RKO (cell line): ENCODE measurements at places on chromosomes 6 and 20.

- DNase-seq = no peak
Observed at GRCh38 chr6:73081955-73082354, 143.3 kb downstream of the KHDC1L start.

GRCh38 chr6:156058356-156058755 lies 602.7 kb upstream of the NOX3 start:
- no peak for DNase-seq

GRCh38 chr20:50821257-50821921 lies 26.5 kb downstream of the BCAS4 start:
- no peak for DNase-seq

DNA sequence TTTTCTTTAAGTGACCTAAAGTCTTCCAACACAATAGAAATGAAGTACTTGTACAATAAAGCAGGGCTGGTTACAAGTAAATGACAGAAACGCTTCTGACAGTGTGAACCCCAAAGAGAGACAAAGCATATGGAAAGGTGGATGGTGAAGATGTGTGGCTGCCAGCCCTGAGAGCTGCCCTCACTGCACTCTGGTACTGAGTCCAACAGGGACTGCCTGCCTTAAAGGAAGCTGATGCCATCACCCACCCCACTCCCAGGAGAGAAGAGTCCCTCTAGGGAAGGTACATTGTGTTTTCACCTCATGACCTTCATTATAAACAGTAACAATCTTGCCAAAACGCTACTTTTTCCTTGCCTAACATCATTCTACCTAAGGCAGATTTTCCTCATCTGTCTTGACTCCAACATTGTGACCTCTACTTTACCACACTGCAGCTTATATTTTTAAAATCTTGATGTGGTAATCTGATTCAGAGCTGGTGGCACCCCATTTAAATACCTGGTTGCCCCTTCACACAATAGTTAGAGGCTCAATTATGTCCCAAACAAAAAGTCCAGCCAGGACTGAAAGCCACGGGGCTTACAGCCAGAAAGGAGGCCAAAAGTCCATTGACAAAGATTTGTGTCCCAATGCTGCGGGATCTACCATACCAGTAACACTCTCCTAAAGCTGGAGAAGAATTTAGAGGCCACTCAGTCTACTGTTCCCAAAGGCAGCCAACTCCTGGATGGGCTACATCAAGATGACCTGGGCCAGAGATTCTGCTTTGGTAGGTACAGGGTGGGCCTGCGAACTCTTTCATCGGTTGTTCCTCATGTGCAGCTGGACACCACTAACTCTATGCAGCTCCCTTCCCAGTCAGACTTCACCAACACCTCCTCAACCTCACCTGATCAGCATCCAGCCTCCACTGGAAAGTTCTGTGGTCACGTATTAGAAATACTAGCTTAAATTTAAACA lies 4.4 kb downstream of the APMAP start:
- no peak for DNase-seq

DNA sequence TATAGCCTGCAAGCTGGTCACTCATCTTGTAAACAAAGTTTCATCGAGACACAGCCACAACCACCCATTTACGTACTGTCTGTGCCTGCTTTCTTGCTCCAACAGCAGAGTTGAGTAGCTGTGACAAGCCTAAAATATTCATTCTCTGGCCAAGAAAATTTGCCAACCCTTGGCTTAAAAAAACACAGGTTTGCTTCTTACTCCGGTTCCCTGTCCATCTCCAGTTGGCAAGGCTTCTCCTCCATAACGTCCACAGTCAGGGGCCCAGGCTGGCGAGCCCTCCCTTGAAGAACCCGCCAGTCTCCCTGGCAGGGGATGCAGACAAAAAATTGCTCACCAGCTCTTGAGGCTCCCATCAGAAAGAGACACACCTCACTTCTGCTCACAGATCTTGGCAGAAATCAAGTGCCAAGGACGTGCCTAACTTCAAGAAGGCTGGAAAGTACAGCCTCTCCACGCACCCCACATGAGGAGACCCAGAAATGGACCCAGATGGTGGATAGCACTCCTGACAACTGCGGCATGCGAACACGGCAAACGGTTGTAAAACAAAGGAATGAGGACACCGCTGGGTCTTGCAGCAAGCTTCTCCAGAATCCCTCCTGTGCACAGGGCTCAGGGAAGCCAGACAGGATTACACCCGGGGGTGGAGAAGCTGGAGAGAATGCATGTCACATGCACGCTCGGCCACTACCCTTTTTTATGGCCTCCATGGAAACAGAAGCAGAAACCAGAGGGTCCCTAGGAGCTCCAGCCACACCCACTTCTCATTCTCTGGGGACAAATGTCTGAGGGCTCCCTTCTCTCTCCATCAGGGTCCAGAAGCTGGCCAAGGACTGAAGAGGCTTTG lies 59.8 kb upstream of the SIRPA start:
- DNase-seq = no peak

DNA sequence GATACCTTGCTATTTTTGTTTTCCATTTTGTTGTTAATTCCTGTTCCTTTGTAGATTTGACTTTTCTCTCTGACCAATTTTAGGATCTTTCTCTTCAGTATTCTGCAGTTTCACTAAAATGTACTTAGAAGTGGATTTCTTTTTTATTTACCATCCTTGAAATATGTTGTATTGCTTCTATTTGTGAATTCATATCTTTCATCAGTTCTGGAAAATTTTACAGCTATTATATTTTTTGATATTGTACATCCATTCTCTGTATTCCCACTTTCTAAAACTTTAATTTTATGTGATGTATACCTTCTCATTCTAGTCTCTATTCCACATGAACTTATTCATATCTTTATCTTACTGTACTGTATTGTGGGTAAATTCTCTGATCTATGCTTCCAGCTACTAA lies 9.7 kb upstream of the ALDH8A1 start:
- DNase-seq = no peak

- DNase-seq = no peak
Observed at GRCh38 chr6:79149884-79150283, 71.8 kb upstream of the PHIP start.

DNA sequence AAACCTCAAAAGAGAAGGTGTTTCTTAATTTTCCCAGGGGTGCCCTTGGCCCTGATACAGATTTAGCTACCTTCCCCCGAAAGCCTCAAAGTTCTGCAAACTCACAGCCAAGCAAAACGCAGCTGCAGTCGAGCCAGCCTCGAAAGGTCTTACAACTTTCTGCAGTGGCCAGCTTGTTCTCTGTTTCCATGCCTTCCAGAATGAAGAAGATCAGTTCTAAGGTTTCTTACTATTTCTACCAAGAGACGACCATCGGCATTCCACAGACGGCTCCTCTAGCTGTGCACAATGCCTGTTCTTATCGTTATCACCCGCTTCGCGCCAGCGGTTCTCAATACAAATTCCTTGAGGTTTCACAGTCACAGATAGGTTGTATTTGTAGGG lies 28.5 kb upstream of the CCR6 start:
- DNase-seq = no peak

- DNase-seq = peak; percentile 21
Observed at GRCh38 chr6:17965397-17965796, 22.0 kb downstream of the KIF13A start.

- DNase-seq = no peak
Observed at GRCh38 chr6:39841923-39842322, 49.7 kb downstream of the DAAM2 start.

DNA sequence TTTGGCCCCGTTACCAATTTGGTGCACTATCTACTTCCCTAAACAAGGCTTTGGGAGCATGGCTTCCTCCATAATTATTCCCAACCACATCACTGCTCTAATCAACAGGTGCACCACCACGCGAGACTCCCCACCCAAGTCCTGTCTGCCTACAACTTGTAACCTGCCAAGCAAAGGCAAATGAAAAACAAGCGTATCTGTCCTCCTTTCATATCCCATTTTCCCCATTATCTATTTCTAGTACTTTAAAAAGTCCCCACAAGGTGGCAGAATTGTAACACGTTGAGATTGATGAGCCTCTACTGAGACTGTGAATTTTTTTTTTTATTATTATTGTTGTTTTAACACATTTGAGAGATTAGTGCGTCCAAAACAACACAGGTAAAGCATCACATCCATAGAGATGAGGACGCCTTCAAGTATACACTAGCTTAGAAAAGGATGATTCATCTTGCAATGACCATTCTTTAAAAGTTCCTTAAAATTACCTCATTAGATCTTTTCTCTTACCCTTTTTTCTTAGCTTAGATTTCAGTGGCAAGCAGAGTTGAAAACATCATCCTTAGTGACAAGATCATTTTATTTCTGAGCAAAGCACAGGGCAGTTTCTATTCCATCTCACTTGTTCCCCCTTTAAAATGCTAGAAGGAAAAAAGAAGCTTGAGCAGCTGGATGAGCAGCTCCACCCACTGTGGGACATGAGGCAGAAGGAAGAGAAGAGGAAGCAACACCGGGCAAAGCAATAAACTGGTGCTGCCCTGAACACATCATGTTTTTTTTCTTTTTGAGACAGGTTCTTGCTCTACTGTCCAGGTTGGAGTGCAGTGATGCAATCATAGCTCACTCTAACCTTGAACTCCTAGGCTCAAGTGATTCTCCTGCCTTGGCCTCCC lies 210.8 kb downstream of the ARHGAP18 start:
- peak; percentile 66 for DNase-seq

- peak; percentile 73 for DNase-seq
Observed at GRCh38 chr20:45041464-45042337, 59.2 kb downstream of the KCNS1 start.

DNA sequence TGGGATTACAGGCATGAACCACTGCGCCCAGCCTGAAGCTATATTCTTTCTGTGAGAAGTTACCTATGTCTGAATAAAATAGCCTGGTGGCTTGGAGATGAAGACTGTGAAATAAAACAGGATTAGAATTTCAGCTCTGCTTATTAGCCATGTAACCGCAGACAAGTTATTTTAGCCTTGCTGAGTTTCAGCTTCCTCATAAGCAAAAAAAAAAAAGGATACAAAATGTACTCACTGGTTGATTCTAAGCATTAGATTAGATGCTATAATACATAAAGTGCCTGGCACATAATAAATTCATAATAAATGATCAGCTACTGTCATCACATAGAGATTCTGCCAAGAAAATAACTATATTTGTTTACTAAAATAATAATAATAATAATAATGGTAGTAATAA lies 98.8 kb downstream of the EPB41L2 start:
- DNase-seq = no peak

GRCh38 chr6:118659513-118660217 lies 8.3 kb upstream of the CEP85L start:
- DNase-seq = no peak

DNA sequence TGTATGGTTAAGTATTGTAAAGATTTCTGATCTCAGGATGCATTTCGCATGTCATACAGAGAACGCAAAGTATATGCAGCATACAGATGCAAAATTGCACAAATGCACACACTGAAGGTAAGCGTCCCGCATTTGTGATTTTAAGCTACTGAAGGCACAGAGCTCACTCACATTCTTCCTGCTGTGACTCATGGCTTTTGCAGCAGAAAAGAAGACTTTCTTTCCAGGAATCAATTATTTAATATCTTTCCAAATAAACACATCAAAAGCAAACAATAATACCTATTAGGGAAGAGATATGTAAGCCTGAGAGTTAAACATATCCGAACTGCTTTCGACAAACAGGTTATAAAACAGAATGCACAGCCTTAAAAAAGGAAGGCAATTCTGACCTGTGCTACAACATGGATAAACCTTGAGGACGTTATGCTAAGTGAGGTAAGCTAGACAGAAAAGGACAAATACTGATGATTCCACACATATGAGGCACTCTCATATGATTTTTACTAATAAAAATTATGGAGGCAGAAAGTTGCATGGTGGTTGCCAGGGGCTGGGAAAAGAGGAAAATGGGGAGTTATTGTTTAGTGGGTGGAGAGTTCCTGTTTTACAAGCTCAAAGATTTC lies 109.0 kb downstream of the TFAP2A start:
- no peak for DNase-seq

GRCh38 chr6:107811591-107812218 lies 12.4 kb downstream of the SCML4 start:
- DNase-seq = peak; percentile 15

DNA sequence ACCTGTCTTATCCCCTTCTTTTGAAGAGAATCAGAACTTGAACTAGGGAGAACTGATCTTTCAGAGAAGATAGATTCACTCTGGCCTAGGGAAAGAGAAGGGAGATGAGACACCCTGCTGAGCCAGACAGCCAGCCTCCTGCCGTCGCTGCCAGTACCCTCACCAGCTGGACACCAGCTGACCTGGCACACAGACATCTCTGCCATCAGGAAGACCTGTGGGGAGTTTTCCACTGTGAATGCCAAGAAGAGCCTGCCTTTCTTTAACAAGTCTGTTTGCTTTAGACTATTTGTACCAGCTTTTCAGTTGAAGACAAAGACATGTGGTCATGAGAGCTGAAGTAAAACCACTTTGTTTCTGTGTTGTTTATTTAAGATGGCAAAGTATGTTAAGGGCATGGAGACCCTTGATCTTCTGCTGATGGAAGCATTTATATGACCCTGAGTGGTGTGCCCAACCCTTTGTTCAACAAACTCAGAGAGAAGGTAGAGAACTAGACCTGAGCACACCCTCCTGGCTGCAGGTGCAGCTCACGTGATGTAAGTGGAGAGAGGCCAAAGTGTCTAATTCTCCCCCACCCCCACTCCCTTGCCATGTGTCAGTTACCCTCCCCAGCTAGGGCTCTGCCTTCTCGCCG lies 82.3 kb upstream of the SLC24A3 start:
- DNase-seq = no peak

- peak; percentile 32 for DNase-seq
Observed at GRCh38 chr20:36541768-36542488, 609 bp downstream of the MYL9 start.

DNA sequence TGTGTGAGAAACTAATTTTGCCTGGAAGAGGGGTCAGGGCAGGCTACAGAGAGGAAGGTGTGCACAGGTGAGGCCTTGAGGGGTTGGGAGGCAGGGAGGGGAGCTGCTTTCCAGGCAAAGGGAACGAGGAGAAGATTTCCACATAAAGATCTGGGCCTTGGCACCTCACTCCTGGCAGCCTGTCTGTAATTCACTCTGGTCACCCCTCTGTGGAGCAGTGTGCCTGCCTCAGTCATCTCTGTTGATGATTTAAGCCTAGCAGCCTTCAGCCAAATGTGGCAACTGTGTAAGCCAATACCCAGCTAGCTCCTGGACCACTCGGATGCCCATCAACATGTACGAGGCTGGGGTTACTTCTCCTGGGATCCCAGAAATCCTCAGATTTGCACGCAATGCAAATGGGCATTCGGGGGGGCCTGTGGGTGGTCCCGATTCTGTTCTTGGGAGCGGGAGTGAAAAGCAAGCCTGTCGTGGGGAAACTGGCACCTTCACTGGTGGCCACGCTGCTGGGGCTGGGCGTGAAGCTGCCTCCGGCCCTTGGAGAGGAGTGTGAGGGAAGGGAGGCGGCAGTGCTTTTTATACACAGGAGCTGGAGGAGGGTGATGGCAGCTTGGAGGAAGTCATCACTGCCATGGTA lies 360.4 kb downstream of the ZFAND3 start:
- DNase-seq = no peak

DNA sequence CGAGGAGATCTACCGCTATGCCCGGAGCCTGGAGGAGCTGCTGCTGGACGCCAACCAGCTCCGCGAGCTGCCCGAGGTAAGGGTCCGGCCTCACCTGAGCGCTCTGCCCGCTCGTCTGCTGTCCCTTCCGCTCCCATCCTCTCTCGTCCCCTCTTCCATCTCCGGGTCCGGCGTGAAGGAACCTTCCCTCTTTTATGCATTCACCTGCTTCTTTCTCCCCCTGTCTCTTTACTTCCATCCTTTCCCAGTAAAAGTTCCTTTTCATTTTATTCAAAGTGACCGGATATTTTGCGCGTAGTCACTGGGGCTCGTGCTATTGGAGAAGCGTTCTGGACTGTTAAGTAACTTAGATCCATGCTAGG lies 516 bp downstream of the LRRC1 start:
- DNase-seq = peak; percentile 27
